Neural progenitor cell (in vitro differentiated cells): ENCODE measurements at places on chromosomes 2 and 18. TPM values are rescaled to one million over a fixed set of nuclear protein-coding genes. Genes with fewer than 3 reads are reported as not detected.

KHK gene
- 3.3 and 5.0 TPM in 2 replicates for total RNA-seq

TXNL4A gene
- 44.3 and 56.4 TPM in 2 replicates for total RNA-seq

- H3K4me3 ChIP-seq: no peak overlapping the region
- no peak for DNase-seq
- H3K36me3 ChIP-seq: no peaks in the 10 kb centered on the region
- no peak overlapping the region for H3K27ac ChIP-seq
Measured at GRCh38 chr2:142688856-142689605, 188.4 kb upstream of the KYNU start.

- H3K36me3 ChIP-seq: no peaks in the 10 kb centered on the region
- no peak overlapping the region for H3K27ac ChIP-seq
- H3K4me3 ChIP-seq: no peak overlapping the region
- no peaks in the 10 kb centered on the region for H3K4me1 ChIP-seq
- no peak for DNase-seq
Measured at GRCh38 chr18:79853993-79854364, 56.2 kb downstream of the KCNG2 start.

GRCh38 chr2:149278161-149278871 lies 52.1 kb upstream of the LYPD6 start:
- H3K36me3 ChIP-seq: no peaks in the 10 kb centered on the region
- H3K4me3 ChIP-seq: no peak overlapping the region
- no peak overlapping the region for H3K27ac ChIP-seq

DNA sequence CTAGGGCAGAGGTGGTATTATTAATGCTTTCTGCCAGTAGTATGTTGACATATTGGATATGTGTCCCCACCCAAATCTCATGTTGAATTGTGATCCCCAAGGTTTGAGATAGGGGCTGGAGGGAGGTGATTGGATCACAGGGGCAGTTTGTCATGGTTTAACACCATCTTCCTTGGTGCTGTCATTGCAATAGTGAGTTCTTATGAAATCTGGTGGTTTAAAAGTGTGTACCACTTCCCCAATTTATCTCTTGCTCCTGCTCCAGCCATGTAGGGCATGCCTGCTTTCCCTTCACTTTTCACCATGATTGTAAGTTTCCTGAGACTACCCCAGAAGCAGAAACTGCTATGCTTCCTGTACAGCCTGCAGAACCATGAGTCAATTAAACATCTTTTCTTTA lies 47.1 kb upstream of the THSD7B start:
- no peak overlapping the region for H3K27ac ChIP-seq
- H3K36me3 ChIP-seq: no peaks in the 10 kb centered on the region
- H3K4me3 ChIP-seq: no peak overlapping the region
- DNase-seq: no peak
- no peaks in the 10 kb centered on the region for H3K4me1 ChIP-seq
